ENCODE measurements at places on chromosomes 7 and 10. TPM values are rescaled to one million over a fixed set of nuclear protein-coding genes. Genes with fewer than 3 reads are reported as not detected.

Gene GPR37
- total RNA-seq, result 0.17 TPM

Gene RABGEF1
- 35.2 TPM for total RNA-seq

DNA sequence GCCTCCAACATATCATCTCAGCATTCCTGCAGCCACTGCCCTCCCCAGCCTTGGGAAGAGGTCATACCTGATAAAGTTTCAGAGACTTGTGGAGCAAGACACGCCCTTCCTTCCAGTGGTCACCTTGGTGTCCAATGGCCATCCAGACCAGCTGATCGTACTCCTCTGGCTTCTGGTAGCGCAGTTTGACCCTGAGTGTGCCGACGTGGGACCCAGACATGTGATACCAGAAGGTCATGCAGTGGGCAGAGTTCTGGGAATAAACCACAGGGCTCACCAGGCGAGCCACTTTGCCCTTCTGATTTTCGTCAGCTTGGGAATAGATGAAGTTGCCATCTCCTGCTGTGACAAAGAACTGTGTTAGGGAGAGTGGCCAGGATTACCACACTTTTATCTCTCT, 148.3 kb downstream of the NRP1 start:
- DNase-seq, result no peak

- DNase-seq, result no peak
Observed at GRCh38 chr10:118827466-118828155, 72.8 kb upstream of the CACUL1 start.

- no peak for DNase-seq
Observed at GRCh38 chr7:150357771-150358427, 10.7 kb upstream of the REPIN1 start.

Gene TMEM196
- total RNA-seq, result 0.09 TPM

DNA sequence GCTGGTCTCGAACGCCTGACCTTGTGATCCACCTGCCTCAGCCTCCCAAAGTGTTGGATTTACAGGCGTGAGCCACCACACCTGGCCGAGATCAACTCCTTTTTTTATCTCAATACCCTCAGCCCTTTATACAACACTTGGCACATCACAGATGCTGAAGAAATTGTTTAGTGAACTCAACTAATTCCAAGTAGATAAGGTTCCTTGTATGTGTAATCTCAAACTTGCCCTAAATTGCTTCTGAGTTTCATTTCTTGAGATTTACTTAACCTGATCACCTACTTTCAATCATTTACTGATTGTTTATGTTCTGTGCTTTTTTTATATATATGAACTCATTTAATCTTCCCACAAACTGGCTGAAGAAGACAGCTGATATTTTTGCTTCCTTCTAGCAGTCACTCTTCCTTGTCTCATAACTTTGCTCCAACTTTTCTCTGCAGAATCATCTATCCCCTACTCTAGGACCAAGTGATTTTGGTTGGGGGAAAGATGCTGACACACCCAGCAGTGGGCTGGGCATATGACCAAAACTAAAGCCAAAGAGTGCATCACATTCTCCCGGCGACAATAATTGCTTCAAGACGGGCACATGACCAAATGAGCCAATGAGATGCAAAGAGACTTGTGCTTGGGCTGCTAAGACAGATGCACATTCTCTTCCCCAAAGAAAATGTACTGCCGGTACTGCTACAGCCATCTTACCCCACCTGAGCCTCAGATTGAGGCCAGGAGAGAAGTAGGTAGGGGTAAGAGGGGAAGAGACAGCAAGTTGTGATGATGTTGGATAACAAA, 40.3 kb upstream of the ARID5B start:
- DNase-seq, result no peak

- no peak for DNase-seq
Observed at GRCh38 chr7:1478480-1478879, 19.2 kb upstream of the MICALL2 start.

GRCh38 chr10:52379287-52379686, 65.2 kb downstream of the DKK1 start:
- no peak for DNase-seq

DNA sequence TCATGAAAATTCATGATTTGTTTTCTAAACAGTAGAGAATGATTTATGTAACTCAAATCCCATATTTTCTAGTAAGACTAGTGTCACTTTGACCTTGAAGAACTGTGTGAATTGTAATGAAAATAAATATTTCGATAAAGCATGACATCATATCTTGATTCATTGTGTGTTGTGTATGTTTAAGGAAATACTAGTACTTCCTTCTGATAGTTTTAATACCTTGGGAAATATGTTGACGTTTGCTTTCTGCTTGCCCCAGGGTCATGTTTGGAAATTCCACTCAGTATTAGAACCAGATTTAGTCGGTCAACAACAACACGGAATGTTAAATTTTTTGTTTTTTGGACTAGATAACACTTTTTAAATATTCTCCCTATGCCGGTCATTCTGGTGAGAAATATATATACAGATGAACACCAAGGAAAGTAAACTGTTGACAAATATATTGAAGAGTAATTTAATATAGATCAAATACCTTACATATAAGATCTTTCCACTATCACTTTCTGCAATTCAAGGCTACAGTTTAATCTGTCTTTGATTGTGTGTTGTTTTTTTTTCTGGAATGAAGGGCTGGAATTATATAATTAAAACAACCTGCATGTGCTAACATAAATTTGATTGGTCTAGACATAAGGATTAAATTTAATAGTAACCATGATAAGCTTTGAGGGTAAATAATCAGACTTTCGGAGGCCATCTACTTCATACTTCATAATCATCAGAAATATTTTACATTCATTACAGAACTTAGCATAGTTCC, 126.2 kb downstream of the MDFIC start:
- DNase-seq, result no peak

Gene CCAR1
- 57.1 TPM for total RNA-seq

- DNase-seq, result no peak
Observed at GRCh38 chr7:66634816-66635215, 6.1 kb downstream of the KCTD7 start.

DNA sequence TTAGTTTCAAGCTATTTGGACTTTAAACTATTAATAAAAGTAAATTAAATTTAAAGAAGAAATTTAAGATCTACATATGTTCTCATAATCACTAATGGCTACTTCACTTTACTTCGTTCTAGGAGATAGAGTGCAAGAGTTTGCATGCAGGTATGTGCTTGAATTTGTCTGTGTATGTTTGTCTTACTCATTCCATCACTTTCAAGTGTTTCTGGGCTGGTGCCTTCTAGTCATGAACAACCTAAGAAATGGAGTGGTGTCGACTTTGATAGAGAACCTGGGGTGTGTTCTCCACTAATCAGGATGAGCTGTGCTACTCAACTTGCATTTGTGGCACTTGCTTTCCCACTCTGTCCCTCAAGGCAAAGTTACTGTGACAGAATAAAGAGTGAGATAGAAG, 169.9 kb downstream of the KCND2 start:
- no peak for DNase-seq

DNA sequence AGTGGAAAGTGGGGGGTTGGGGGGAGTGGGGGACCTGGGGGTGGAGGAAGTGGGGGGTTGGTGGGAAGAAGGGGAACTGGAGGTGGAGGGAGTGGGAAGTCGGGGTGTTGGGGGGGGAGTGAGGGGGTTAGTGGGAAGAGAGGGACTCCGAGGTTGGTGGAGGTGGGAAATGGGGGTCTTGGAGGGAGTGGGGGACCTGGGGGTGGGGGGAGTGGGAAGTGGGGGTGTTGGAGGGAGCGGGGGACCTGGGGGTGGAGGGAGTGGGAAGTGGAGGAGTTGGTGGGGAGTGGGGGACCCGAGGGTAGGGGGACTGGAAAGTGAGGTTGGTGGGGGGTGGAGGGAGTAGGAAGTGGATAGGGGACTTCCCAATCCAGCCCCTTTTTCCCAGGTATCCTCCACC, 906 bp upstream of the MMD2 start:
- DNase-seq, result no peak

DNA sequence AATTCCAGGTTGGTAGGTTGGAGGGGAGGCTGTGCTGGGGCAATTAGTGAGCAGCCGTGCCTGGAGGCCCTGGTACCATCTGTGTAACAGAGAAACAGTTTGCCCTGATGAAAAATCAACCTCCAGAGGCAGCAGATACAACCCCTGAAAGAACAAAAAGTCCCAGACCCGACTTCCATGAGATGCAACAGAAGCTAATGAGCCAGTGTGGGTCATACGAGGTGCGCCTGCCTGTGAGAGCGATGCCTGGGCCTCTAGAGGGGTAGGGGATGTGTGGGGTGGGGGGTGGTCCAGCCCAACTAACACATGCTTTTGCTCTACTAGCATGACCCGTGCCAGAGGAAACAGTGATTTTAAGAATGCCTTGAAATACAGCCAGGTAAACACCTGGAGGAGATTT, 39.3 kb downstream of the CELF2 start:
- no peak for DNase-seq

DNA sequence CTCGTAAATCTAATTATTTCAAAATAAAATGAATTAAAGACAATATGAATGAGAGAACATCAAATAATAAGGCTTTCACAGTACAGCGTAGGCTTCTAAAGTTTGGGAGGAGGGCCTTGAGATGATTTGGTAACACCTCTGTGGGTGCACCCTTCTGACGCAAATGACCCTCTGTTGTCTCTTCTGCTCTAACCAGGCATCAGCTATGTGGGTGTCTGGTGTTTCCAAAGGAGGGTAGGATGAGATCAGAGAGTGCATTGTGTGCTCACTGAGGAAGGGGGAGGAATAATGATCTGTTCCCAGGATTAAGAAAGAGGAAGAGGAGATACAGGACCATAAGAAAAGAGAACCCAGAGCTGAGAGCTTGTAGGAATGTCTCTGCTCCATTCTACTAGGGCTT, 420.4 kb downstream of the SDK1 start:
- no peak for DNase-seq

GRCh38 chr7:11315666-11316258, 342.1 kb downstream of the PHF14 start:
- DNase-seq, result no peak

DNA sequence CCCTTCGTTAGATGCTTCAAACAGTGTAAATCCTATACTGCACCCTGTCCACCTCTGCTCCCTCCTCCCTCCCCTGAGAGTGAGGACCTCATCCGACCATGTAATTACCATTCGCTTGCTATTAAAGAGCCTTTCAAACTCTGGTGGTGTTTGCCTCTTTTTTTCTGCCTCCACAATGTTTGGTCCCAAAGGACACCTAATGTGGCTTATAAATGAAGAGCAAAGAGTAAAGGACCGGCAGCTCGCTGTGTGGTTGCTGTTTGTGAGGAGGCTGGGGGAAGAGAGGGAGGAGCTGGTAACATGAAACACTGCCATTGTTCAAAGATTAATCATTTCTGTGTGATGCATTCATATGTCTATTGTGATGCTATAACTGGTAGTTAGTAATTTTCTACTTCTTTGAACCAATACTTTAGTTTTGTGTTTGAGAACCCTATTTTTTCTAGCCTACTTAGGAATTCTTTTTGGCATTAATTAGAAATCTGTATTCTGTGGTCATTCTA, 27.9 kb downstream of the MTURN start:
- no peak for DNase-seq

DNA sequence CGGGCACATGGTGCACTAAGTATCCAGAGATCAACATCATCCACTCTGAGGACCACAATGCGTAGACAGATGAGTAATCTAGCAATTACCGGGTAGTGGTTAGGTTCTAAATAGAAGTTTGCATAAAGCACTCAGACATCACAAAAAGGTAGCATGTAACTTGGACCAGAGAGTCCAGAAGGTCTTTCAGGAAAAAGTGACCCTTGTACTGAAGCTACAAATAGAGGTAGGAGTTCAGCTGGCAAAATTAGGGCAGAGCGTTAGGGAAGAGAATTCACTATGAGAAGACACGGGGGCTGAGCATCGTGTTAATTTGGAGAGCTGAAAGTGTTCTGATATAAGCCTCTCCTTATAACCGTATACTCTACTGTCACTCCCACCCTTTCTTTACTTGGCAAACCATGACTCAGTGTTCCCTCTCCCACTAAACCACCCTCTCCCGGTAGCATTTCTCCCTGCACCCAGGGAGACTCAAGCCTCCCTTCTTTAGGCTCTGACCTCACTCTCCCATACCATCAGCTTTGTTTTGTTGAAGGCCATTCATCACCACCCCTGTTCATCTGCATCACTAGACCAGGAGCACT, 222.2 kb upstream of the FZD1 start:
- no peak for DNase-seq

Gene H2BK1
- not detected for total RNA-seq

Gene PGAM2
- 8.9 TPM for total RNA-seq

DNA sequence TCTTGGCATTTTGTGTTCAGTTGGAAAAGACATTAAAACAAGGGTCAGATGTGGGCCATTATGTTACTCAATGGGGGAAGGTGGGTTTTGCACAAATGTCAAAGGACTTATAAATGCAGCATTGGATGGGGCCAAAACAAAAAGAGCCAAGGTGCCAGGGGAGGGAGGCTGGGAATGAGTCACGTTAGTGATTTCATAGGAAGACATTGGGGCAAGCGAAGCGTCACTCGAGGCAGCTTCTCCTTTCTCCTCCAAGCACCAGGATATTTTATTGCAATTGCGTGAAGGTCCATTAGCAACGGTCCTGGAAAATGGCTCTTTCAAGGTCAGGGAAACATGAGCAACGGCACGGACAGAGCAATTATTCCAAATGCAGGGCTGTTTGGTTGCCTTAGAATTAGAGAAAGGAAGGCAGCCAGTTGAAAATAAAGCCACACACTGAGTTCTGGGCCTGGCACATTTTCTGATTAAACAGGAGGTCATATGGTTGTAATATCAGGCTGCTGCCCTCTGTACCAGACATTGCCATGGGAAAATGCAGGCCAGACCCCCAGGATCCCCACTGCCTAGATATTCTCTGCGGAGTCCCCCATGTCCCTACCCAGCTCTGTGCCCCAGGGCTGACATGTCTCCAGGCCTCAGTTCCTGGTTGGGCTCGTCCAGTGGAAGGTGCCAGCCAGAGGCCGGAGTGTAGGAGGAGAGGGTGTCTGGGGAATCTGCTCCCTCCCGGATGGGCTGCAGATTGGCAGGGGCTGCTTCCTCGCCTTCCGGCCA, 63.3 kb upstream of the NANOS1 start:
- peak; percentile 48 for DNase-seq

All from adrenal gland (tissue), 19 donors.